ENCODE measurements at places on chromosomes 5 and 9. TPM values are rescaled to one million over a fixed set of nuclear protein-coding genes. Genes with fewer than 3 reads are reported as not detected.

DNA sequence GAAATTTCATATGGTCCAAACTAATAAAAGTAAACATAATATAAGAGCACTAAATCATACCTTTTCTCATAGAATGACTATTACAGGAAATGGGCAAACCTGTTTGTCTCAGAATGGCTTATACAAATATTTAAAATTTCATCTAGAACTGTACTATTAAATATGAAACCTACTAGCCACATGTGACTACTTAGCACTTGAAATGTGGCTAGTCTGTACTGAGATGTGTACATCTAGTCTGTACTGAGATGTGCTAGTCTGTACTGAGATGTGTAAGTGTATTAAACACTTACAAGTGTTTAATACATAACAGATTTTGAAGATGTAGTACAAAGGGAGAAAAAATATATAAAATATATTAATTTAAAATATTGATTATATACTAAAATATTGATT is 22.4 kb downstream of the ABITRAM start:
- DNase-seq = no peak

- DNase-seq = no peak
Measured at GRCh38 chr5:2266641-2267240, 384.0 kb upstream of the IRX4 start.

The VCAN gene
- 91.4 TPM for total RNA-seq

The NUTM2F gene
- total RNA-seq = not detected

DNA sequence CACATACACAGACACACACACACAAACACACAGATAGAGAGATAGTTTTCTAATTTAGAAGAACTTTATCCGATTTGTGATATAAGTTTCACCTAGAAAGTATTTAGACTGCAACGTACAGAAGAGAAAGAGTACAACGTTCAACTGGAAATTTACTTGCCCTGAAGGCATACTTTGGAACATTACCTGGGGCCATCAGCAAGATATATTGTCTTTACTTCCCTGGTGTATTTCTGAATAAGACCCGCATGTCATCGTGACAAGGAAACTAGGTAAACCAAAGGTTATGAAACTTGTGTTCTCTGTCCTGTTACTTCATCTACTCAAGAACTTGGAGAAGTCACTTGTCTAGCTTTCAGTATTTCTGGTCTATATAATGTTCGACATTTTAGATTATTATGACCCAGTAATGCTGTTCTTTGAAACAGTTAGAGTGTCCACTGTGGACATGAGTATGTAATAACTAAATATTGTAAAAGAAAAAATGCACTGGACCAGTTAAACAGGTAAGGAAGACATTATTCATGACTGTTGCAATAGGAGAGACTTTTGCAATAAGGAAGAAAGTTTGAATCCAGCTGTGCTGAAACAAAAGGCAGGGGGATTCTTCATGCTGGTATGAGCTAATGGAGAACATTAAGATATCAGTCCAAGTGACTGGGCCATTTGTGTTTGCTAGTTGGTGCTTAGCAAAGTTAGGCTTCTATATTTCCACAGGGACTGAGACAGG is 1791.1 kb downstream of the MAT2B start:
- DNase-seq = no peak

The TNC gene
- total RNA-seq = 3.2 TPM

- no peak for DNase-seq
Measured at GRCh38 chr5:50853151-50853550, 186.7 kb downstream of the PARP8 start.

All from omental fat pad (tissue), 4 donors.